ENCODE measurements at places on chromosomes 11 and 22.

DNA sequence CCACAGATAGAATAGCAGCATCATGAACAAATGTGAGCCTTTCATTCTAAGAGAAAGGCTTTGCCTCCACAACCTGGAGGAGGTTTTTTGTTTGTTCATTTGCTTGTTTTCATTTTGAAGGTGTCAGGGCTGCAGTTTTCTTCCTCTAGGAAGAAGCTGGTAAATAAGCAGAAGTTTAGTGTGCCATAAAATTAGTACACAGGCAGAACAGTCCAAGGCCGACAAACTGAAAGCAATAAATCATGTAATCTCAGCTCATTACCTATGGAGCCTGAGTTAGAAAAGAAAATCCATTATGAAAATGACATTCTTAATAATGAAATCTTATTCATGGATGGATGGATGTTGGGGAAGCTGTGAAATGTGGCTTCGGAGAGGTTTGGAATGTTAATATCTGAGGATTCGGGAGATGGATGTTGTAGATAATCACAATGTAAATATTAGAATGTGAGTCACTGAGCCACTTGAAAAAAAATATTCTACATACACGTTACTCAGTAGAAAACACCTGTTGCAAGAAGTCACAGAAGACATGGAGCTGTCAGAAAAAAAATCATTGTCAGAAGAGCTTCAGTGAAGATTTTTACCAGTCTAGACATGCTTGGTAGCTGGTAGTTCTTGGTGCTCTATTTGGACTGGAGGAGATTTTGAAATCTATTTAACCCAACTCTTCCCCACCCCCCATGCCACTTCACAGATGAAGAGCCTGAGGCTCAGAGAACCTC lies 15.0 kb upstream of the ZDHHC13 start:
- peak; percentile 76 for DNase-seq

- no peak for DNase-seq
Measured at GRCh38 chr11:110086892-110087309, 6.3 kb upstream of the ZC3H12C start.

DNA sequence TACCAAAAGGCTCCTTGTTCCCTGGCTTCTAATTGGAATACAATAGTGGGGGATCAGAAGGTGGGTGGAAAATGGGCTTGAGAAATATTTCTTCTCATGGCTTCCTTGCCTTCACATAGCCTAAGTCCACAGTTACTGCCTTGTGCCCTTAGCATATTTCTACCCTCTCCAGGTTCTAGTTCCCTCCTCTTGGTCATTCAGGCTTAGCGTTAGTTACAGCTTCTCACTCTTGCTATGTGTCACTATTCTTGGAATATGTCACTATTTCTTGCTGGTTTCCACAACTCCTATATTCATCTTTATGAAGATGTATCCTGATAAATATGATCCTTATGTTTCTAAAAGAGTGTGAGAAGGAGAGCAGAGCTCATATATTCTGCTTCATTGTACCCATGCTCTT lies 2.5 kb downstream of the OR2D2 start:
- no peak for DNase-seq

- no peak for DNase-seq
Measured at GRCh38 chr11:73990730-73991129, 8.1 kb upstream of the UCP2 start.

DNA sequence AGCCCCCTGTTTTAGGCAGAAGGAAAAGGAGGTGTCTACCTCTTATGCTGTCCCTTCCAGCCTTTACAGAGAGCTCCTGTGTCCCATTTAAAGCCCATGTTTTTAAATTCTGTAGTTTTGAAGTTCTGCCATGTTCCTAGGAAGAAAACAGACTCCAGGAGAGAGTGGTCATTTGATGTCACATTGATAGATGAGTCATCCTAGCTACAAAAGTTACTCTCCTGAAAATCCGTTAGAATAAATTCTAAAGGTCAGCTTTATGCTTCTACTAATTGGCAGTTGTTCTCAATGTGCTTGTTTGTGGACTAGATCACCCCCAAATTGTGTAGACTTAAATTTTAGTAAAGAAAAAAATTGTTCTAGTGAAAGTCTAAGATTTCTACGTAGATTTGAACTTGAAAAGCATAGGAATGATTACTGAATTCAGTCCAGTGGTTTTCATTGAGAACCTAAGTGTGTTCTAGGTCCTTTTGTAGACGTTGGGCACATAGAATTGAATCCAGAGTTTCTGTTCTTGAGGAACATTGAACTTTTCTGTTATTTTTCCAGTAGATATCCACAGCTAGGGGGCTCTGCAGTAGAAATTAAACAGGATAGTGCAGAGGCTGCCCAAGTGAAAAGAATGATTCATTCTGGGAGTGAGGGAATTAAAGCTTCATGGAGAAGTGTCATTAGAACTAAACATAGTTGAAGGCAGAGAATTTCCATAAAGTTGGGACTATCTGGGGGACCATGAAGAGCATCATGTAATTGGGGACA lies 140.6 kb upstream of the RASSF10 start:
- no peak for DNase-seq

GRCh38 chr11:76501526-76502202 lies 56.8 kb downstream of the EMSY start:
- no peak for DNase-seq

GRCh38 chr11:123537726-123538125 lies 107.7 kb downstream of the GRAMD1B start:
- DNase-seq: no peak

DNA sequence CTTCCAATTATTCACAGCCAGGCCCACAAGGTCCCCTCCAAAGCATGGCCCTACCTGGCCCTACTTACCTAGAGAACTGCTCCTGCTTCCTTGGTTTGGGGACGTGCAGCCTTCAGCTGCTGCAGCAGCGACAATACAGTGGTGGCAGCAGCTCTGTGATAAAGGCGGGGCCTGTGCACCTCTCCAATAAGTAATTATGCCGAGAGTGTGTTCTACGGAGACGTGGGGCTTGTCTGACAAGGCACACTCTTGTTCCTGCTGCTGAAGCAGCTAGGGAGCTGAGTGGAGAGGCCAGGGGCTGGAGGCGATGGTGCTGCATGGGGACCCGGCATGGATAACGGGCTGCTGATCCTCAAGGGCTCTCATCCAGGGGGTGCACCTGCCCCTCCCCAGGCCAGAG lies 98.0 kb upstream of the THY1 start:
- peak; percentile 28 for DNase-seq

GRCh38 chr11:8335683-8336082 lies 72.0 kb upstream of the LMO1 start:
- no peak for DNase-seq

- no peak for DNase-seq
Measured at GRCh38 chr11:129143335-129143734, 48.8 kb downstream of the ARHGAP32 start.

GRCh38 chr22:40121461-40121860 lies 56.3 kb upstream of the TNRC6B start:
- DNase-seq: no peak

DNA sequence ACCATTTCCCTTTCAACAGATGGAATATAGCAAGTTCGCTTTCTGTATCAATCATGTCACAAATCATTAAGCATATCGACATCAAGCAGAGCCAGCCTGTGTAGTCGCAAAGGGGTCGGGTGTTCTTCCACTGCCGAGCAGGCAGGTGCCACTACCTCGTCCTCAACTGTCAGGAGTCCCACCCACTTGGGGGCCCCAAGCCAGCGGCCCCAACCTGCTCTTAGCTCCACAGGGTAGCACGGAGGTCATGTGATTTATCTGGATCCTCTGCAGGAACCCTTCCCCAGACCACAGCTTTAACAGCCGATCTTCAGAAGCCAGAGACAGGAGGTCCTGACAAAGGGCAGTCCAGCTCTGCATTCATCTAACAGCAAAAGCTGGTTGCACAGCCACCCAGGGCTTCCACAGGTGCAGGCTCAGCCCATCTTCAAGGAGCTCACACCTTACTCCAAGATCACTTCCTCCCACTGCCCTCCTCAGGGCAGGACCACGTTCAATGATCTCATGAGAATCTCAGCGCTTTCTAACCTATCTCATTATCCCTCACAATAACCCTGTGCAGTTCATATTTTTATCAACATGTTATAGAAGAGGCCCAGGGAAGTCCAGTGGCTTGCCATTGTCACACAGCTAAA lies 110.2 kb downstream of the TRIM29 start:
- DNase-seq: no peak

GRCh38 chr22:37690901-37691504 lies 4.9 kb downstream of the NOL12 start:
- DNase-seq: no peak

DNA sequence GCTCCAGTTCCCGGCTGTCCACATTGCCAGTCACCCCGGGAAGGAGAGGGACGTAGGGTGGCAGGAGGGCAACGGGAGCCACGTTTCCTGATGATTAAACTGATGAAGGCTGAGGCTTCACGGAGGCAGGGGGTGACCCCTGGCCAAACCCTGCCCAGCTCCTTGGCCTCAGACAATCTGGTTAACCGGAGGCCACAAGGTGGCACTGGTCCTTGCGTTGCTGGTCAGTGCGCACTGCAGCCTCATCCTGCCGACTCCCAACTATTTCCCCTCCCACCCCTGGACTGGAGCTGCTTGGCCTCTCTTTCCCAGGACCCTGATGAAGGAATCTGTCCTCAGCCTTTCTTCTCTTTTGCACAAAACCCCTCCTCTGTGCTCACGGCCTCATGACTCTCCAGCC lies 75.3 kb downstream of the PDE2A start:
- DNase-seq: no peak

GRCh38 chr11:96338910-96339705 lies 3.9 kb downstream of the MAML2 start:
- no peak for DNase-seq

DNA sequence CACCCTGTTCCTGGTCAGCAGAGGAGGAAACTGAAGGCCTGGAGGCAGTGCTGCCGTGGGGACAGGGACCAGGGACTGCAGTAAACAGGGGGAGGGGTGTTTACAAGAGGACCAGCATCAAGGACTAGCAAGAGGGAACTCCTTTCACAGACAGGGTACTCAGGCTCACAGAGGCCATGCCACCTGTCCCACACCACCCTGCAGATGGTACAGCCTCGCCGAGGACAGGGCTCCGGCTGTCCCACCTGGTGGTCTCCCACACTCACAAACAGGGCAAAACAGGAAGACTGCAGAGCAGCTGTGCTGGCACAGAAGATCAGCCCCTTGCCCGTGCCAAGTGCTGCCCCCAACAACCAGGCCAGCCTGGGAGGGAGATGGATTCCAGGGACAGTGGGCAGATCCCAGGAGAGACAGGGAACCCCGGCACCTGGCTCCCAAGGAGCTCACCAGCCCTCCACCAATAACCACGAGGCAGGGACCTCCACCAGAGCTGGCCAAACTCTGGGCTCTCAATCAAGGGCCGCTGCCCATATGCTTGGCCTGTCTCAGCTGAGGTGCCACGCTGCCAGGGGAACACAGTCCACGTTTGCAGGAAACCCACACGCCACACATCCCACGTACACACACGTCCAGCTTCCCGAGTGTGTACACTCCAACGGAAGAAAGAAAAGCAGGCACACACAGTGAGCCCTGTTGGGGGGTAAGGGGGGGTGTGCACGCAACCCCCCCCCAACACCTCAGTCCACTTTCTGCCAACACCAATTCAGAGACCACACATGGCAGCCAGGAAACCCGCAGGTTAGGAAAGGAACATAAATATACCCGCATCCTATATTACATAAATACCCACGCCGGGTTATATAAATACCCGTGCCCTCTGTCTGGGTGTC lies 2.1 kb downstream of the CSNK1E start:
- DNase-seq: peak; percentile 28

- no peak for DNase-seq
Measured at GRCh38 chr11:122755941-122756340, 82.4 kb upstream of the CRTAM start.

- no peak for DNase-seq
Measured at GRCh38 chr11:79525257-79525656, 84.4 kb upstream of the TENM4 start.

GRCh38 chr11:112132737-112133136 lies 31.2 kb downstream of the IL18 start:
- DNase-seq: no peak

DNA sequence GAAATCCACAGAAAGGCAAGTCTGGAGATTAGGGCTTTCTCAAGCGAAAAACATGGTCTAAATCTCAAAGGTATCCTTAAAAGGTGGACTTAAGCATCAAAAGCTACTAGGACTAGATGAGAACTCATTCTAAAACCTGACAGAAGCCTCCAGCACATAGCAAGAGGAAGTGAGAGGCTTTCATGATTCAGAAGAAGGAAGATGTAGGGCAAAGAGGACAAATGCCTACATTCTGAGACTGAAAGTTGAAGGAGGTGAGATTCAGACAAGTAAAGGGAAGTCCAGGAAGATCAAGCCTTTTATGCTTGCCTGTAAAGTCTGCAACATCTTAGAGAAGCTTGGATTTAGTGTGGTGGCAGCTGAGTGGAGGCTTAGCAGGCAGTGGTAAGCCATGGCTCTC lies 98.9 kb downstream of the PGR start:
- no peak for DNase-seq

GRCh38 chr11:34621876-34622275 lies 983 bp downstream of the EHF start:
- no peak for DNase-seq

GRCh38 chr22:38971202-38971601 lies 10.9 kb upstream of the APOBEC3B start:
- DNase-seq: no peak

- DNase-seq: no peak
Measured at GRCh38 chr11:133034929-133035328, 497.4 kb downstream of the OPCML start.

DNA sequence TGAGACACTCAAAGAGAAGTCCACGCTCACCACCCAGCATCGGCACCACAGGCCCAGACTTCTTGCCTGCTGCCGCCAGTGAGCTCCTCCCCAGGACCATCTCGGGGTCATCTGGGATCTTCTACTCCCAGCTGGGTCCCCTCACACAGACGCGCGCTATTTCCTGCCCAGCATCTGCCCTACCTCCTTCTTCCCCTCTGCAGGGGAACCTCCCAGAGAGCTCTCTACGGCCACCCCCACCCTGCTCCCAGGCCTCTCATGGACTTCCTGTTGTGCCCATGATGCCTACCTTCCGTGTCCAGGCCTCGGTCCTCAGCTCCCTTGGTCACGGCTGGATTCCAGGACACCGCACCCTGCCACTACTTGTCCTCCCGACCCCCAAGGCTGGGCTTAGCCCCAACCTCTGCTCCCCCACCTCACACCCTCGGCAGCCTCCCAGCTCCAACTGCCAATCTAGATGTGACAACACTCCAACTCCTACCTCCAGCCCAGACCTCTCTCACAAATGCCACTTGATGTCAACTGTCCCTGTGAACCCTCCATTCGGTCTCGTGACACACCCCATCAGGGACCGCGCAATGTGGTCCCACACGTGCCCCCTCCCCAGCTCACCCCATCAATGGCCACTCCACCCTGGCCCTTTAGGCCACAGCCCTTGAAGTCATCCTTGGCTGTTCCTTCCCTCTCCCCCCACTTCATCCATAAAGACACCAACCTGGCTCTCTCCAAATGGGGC lies 45.3 kb downstream of the SGSM3 start:
- DNase-seq: no peak

GRCh38 chr11:13851691-13852090 lies 110.8 kb upstream of the SPON1 start:
- DNase-seq: no peak

GRCh38 chr22:22454997-22455396 lies 53.5 kb downstream of the ZNF280B start:
- no peak for DNase-seq
